ENCODE measurements at places on chromosomes 4 and X.

- DNase-seq = no peak
Measured at GRCh38 chrX:9539605-9540387, 74.9 kb downstream of the TBL1X start.

GRCh38 chrX:107672955-107673378, 44.7 kb downstream of the PRPS1 start:
- DNase-seq = peak; percentile 75

DNA sequence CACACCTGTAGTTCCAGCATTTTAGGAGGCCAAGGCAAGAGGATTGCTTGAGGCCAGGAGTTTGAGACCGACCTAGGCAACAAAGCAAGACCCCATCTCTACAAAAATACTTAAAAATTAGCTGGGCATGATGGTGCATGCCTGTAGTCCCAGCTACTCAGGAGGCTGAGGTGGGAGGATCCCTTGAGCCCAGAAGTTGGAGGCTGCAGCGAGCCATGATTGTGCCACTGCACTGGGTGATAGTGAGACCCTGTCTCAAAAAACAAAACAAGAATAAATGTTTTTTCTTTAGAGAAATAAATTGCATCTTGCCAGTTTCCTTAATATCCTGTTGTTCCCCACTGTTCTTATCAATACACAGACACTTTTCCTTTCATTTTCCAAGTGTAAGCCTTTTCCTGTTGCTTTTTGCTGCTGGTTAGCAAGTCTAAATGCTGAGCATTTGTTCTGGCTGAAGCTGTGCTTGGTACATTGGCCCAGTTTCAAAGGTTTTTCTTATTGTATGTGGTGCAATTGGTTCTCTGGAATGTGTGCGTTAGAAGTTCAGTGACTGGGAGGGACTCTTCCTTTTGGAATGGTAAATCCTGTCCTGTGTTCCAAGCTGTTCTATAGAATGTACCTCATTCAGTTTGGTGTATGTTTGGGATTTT, 98.2 kb downstream of the AFF1 start:
- no peak for DNase-seq

DNA sequence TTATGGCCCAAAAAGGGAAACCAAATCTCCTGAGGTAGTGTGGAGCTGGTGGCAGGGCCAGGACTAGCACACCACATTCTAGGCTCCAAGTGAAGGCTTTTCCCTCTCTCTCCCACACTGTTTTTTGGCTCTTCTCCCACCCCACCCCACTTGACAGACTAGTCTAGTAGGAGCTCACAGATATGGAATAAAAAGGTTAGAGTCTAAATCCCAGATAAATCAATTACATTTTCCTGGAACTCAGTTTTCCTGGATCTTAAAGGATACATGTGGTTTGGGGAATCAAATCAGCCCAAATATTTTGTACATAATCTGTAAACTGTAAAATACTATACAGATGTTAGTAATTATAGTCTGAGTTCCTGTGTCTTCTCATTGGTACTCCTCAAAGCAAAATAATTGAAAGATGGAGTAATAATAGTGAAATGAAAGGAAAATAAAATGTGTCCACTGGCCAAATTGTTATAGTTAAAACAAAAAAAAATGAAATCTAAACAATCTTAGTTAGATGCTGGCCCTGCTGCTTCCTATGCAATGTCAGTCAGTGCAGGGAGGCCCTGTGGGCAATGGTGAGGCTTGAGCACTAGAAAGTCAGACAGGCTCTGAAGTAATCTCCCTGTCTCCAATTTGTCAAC, 370.4 kb upstream of the CPEB2 start:
- no peak for DNase-seq

GRCh38 chr4:174631901-174632758, 109.8 kb upstream of the HPGD start:
- peak; percentile 28 for DNase-seq

DNA sequence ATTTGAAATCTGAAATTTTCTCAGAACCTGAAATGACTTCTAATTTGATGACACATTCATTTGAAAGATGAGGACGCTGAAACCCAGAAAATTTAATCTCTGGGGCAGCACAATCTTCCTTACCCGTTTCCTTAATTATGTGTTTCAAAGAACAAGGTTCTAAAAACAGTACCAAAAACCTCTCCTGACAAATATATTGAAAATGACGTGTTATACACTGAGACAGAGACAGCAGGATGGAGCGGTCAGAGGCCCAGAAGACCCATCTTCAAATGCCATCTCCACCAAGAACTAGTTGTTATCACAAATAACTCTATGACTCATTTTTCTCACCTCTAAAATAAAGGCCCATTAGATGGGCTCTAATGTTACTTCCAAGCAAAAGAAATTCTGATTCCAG, 177.3 kb downstream of the NSUN7 start:
- DNase-seq = no peak

Data from RPMI8226 (cell line).